HFFc6 (cell line): ENCODE measurements at places on chromosomes 7 and 10. TPM values are rescaled to one million over a fixed set of nuclear protein-coding genes. Genes with fewer than 3 reads are reported as not detected.

HGF gene
- total RNA-seq: 0.60 to 4.8 TPM (median 0.74 TPM) in 3 replicates

SPOCK2 gene
- 0.39 TPM in 1 of 3 replicates, not detected in the others for total RNA-seq

DNA sequence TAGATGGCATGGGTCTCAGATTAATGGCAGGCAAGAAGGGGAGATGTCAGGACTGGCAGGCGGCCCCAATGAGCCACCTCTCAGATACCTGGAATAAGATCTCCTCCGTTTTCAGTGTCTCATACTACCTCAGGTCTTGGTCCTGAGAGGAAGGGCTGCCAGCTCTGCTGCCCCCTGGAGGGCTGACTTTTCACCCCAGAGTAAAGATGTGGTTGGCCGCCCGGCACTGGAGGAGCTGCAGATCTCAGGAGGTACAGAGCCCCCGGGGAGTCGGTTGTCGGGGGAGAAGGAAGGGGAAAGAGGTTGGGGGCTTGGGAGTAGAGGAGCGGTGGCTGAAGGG is 642 bp upstream of the COL13A1 start:
- DNase-seq: peak; percentile 30

DNA sequence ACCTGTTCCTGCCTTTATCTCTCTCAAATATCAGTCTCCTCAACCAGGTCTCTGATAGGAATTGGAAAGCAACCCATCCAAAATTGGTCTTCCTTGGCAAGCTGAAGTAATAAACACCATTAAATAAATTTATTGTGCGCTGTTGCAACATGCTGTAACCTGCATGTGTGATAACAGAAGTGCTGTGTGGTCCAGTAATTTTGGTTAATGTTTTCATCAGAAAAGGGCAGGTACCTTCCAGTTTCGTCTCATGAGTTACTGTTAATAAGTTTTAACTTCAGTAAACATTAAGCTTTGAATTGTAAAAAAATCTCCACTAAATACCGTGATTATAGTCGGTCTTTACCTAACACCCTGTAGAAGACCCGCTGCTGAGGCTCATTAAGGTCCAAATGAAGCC is 624.7 kb downstream of the TNS3 start:
- no peak for DNase-seq
